ENCODE measurements at places on chromosomes 7 and 10. TPM values are rescaled to one million over a fixed set of nuclear protein-coding genes. Genes with fewer than 3 reads are reported as not detected.

Gene CCDC146
- 26.0 TPM for total RNA-seq

Gene FAM25A
- not detected for total RNA-seq

- no peak for DNase-seq
Observed at GRCh38 chr7:17506095-17506494, 207.6 kb downstream of the AHR start.

DNA sequence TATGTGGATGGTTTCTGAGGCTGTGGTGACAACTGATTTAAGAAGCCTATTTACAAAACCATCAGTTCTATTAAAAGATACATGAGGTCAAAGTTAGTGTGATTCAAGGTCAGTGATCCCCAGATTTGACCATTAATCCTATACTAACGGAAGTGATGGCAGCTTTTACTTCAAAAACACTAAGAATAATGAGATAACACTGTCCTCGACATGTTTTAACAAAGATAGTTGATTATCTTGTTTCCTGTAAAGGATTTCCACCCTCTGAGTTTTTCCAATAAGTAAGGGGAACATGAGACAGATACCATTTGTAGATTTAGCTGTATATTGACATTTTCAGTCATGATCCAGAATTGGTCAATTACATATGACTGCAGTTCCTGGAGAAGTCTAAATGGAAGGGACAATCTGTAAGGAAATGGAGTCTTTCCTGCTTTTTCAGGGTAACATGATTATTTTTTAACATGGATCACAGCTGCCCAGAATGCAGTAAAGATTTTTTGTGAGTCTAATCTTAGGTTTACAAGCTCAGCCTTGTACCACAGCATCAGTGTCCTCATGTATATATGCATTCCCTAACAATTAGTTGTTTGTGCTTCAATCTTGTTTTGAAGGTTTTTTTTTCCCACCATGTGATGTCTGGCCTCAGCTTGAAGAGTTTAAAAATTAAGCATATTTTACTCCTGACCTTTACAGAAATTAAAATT, 188.0 kb downstream of the PPP1R9A start:
- no peak for DNase-seq

- no peak for DNase-seq
Observed at GRCh38 chr7:123366626-123367025, 166.9 kb upstream of the SLC13A1 start.

GRCh38 chr7:13839063-13839462, 150.4 kb downstream of the ETV1 start:
- DNase-seq: no peak

DNA sequence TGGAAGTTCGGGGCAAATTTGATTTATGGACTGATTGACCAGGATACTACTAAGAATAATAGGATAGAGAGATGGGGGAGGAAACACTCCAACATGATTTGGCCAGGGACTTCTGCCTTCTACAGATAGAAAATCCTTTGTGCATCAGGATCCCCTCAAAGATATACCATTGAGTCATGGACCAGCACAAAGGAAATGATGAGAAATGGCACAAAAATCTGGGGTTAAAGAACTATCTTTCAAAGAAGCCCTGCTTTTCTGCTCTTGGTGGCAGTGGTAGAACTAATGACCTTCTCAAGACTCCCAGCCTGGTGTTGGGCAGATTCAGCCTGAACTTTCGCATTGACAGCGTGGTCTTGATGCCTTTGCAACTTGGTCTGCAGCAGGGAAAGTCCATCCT, 27.6 kb upstream of the LAMB1 start:
- no peak for DNase-seq

Data from sigmoid colon (tissue), 7 donors.